ENCODE measurements at places on chromosomes 2 and 18.

DNA sequence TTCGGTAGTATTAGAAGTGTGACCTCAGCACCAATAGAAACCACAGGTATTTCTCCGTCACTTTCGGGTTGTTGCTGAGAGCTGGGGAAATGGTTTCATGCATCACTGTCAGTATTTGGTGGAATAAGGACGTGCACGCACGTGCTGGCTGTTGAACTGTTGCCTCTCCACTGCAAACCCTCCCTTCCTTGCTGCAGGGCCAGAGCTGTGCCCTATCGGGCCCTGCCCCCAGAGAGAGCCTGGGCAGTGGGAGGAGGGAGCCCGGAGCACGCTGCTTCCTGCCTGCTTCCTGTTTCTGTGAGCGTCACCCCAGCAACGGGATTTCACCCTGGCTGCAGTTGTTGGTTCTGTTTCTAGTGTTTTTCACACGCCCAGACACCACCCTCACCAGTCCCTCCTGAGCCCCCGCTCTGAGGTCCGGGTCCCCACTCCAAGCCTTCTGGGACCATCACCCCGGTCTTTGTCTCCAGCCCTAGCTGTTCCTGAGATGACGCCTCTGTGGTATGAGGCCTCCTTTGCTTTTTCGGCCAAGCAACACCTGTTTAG is 47.4 kb downstream of the LRRFIP1 start:
- no peak for DNase-seq

DNA sequence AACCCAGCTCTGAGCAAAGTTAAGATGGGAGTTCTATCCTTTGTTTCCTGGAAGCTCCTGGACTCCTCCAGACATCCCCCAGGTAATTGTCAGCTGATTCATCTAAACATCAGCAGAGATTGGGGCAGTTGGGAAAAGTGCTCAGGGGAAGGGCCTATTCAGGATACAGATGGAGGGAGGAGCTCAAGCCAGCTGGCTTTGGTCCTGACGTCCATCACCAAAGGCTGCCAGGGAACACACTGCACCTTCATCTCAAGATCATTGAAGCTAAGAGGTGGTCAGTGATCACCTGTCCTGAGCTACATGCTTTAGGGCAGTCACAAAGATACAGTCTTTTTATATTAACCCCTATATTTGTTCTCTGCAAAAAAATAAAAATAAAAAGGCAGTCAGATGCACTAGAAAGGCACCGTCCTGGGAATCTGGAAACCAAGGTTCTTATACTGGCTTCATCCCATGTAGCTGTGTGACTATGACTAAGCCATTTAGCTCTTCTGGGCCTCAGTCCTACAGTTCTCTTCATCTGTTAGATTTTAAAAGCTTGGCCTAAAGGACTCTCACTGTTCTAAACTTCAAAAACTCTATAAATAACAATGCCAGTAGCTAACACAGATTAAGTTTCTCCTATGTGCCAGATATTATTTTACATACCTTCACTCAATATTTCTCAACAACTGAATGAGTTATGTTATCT is 446.5 kb downstream of the BCL11A start:
- DNase-seq = no peak

- DNase-seq = no peak
These were observed 60.9 kb downstream of the SOWAHC start for GRCh38 chr2:109674894-109675534.

GRCh38 chr2:40281021-40281940 is 170.6 kb downstream of the SLC8A1 start:
- no peak for DNase-seq

GRCh38 chr2:62112179-62112578 is 83.7 kb upstream of the B3GNT2 start:
- no peak for DNase-seq

DNA sequence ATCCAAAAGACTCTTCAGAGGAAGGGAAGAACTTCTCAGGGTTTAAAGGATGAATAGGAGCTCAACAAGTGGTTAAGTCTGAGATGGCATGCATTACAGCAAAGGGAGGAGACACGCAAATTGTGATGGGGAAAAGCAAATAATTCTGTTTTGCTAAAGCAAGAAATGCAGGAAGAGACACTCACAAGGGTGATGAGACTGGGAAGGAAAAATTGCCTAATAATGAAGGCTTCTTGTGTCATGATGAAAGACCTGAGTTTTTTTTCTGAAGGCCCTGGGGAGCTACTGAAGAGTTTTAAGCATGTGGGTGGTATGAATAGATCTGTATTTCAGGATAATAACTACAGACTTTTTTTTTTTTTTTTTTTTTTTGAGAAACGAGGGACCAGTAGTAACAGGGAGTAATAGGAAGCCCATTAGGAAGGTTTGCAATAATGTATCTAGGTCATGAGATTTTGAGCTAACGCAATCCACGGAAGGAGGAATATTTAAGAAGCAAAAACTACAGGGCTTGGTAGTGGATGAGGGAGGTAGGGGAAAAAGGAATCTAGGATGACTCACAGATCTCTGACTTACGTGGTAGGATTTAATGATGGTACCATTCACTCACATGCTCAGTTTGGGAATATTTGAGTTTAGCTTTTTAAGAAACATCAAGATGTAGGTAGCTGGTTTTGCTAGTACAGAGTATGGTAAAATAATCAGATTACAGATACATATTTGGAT is 16.0 kb upstream of the SERPINB3 start:
- no peak for DNase-seq

- no peak for DNase-seq
These were observed 27.5 kb downstream of the TMEM127 start for GRCh38 chr2:96238266-96238665.

GRCh38 chr2:157894694-157895435 is 18.7 kb upstream of the ACVR1 start:
- no peak for DNase-seq

DNA sequence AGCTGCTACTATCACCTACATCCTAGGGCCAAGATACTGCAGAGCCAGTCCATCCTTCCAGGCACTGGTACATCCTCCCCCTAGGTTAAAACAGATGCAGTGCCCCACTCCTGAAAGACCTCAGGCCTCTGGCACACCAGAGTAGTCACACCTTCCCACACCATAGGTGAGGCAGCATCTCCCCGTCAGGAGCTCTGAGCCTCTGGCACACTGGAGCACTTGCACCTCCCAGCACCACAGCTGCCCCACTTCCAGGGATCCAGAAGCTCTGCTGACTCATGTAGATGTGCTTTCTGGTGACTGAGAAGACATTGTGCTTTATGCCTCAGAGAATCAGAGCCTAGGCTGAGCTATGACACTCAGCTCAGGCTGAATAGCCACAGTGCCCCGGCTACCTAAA is 138.4 kb upstream of the COL3A1 start:
- no peak for DNase-seq
